ENCODE measurements at places on chromosomes 12 and 14.

DNA sequence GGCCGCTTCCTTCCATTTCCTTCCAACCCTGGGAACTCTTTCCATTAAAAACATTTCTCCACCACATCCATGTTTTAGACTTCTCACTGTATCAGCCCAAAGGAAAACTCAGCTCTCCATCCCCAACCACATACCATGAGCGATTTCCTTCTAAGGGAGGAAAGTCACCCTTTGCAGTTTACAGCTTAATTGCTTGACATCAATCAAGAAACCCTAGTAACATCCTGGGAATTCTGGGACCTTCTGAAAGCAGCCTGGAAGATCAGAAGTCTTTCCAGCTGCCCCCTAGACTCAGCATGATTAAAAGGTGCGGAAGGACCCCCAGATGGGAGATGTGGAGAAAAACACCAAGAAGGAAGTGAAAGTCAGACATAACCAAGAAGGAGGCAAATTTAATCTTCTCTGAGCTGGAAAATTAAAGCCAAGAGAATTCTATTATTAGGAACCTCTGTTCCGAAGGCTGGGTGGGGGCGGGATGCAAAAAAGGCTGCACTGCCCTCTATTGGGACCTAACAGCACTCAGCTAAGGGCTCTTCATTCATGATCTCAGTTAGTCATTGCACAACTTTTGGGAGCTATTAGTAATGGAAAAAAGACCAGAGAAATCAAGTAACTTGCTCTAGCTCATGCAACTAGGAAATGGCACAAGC lies 73.3 kb upstream of the PLXNC1 start:
- no peak for DNase-seq

GRCh38 chr14:101960225-101960624 lies 4.1 kb upstream of the DYNC1H1 start:
- no peak for DNase-seq

- no peak for DNase-seq
Observed at GRCh38 chr12:131928080-131928710, 881 bp upstream of the PUS1 start.

DNA sequence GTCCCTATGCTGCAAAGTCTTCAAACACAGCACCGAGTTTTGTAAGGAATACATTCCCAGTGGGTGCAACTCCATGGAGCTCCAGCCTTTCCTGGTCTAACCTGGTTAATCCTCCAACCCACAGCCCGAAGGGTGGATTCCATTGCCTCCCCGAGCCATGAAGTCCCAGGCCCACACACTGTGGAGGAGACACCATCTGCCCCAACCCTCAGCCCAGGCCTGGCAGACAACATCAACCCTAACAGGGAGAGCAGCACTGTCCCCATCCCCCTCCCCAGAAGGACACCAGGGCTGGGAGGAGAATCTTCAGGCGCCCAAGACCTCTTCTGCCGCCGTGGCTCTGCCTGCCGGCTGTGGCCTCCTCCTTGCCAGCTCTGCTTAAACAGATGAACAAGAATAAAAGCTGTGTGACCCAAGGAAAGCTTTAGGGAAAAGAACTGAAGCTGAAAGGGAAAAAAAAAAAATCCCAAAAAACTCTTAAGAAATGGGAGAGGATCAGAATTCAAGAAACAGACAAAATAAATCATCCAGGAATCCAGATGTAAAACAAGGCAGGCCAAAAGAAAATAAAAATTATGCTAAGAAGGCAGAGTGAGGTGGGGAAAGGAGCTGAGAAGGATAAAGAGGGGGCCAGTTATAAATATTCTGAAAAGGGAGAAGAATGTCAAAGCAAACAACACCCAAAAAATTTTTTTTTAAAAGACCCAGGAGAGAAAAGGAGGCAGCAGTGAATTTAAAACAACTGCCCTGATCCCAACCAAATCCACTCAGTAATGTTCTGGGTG lies 16.0 kb upstream of the ZFP36L1 start:
- DNase-seq, result no peak

DNA sequence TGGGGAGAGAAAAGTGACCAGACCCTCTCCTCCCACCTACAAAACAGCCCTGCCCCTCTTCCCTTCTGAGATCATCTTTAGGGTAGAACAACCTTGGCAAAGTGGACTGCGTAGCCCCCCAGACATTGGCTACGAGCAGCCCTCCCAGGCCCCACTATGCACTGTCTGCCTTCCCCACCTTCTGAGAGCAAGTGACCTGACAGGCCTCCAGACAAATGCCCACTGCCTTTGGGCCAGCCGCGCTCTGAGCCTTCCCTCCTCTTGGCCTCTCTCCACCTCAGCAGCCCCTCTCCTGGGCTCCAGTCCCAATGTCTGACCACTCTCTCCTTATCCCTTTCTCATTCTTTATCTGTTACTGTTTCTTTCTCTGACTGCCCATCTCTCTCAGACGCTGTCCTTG lies 46.5 kb upstream of the CCND2 start:
- no peak for DNase-seq

DNA sequence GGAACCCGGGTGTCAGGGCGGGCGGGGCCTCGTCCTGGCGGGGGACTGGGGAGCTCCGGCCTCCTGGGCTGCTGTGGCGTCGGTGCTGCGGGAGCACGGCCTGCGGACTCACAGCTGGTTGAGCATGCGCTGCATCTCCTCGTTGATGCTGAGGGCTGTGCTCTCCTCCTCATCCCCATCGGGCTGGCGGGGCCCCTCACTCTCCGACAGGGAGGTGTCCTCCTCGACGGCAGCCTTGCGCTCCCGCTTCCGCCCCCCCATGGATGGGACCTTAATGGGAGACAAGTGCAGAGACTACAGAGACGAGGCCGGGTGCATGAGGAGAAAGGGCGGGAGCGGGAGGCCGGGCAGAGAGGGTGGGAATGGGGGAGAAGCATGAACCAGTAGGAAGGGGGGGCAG lies 7.3 kb downstream of the IFFO1 start:
- DNase-seq, result no peak

GRCh38 chr14:46279327-46279726 lies 372.3 kb downstream of the RPL10L start:
- no peak for DNase-seq

DNA sequence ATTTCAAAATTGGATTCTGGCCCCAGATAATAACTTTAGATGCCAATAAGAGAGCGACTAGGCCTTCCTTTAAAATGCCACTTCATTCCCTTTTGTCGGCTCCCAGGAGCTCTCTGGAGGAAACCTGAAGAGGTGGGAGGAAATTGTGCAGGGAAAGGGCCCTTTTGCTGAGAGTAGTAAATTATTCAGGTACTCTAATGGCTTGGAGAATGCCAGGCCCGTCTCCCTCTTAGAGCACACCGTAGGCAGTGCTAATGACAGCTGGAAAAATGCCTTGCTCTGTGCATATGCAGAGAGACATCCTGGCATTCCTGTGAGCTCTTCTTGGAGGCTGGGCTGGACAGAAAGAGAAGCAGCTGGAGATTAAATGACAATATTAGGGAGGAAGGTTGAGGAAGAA lies 115.0 kb upstream of the RPH3A start:
- no peak for DNase-seq

GRCh38 chr12:127257366-127257935 lies 1009.5 kb upstream of the TMEM132C start:
- DNase-seq, result no peak

All from T-helper 22 cell (primary cell).